HCT116 (cell line): ENCODE measurements at places on chromosomes 1 and 21. TPM values are rescaled to one million over a fixed set of nuclear protein-coding genes. Genes with fewer than 3 reads are reported as not detected.

The EXO5 gene
- 0.57 TPM for total RNA-seq

DNA sequence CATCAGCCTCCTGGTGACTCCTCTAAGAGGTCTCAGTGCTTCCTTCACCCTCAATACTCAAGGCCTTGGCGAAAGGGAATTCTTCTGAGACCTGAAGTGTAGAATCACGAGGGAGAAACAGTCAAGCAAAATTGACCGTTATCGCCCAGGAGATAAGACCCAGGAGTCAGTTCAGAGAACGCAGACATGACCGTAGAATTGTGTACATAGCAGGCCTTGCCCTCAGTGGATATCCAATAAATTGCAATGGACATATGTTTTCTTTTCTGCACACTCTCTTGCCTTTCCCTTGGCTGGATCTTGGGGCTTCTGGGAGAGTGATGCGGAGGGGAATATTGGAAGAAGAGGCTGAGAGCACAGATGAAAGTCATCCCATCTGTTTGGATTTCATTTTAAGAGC lies 15.7 kb upstream of the ETS2 start:
- no peak overlapping the region for H3K4me3 ChIP-seq
- DNase-seq, result no peak
- no peaks in the 10 kb centered on the region for H3K36me3 ChIP-seq
- no peaks in the 10 kb centered on the region for H3K27me3 ChIP-seq
- H3K4me1 ChIP-seq, result peaks cover 54% of the 10 kb centered on the region
- no peak overlapping the region for H3K27ac ChIP-seq

GRCh38 chr1:63659448-63659847 lies 66.2 kb downstream of the PGM1 start:
- peaks cover 34% of the 10 kb centered on the region for H3K4me1 ChIP-seq
- H3K36me3 ChIP-seq, result peaks cover 2% of the 10 kb centered on the region; the same call in 1 of the 2 replicates
- no peak for DNase-seq
- no peaks in the 10 kb centered on the region for H3K27me3 ChIP-seq
- no peak overlapping the region for H3K4me3 ChIP-seq

DNA sequence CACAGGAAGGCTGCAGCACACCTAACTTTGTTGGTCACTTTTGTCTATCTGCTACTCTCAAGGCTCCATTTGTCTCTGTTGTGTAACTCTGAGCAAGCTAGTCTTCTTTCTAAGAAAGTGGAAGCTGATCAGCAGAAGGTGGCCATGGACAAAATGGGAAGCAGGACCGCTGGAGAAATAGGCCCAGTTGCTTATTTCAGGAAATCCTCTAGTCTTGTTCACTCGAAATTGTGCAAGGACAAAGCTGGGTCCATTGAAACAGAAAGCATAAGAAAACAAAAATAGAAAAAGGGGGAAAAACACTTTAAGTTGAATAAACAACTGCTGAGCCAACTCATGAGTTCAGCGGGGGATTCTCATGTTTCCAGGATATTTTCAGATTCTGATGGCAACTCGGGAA lies 150.1 kb downstream of the PBX1 start:
- no peak overlapping the region for H3K27ac ChIP-seq
- H3K4me1 ChIP-seq, result peaks cover 8% of the 10 kb centered on the region; the same call in 1 of the 2 replicates
- no peaks in the 10 kb centered on the region for H3K36me3 ChIP-seq
- H3K4me3 ChIP-seq, result no peak overlapping the region
- H3K27me3 ChIP-seq, result no peaks in the 10 kb centered on the region
